ENCODE measurements at places on chromosomes 6 and 20.
A peak's percentile ranks its signal among the peaks of the same experiment; 100 is the strongest.

DNA sequence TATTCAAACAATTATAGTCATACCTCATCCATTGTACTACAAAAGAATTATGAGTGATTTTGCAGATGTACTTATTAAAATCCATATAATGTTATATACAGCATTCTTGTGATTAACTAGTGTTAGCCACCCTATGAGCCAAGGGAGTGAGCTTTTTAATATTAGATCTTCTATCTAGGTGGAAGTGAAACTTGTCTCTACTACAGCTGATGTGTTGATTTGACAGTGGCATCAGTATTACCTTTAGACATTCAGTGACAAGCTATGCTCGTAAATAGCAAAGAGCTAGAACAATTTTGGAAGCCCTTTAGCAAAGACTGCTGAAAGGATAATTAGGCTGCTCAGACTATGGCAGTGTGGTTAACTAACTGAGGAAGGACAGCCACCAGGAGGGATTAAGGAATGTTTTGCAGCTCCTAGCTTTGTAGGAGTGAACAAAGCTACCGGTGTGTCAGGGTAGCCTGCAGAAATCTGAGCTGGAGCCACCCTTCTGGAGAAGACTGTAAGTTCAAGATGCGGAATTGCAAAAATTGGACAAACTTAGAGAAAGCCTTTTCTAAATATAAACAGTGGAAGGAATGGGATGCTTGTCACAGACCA lies 73.7 kb downstream of the AFG1L start:
- no peak for DNase-seq

- DNase-seq = no peak
Measured at GRCh38 chr6:82862543-82862942, 203.1 kb downstream of the UBE3D start.

GRCh38 chr6:45966340-45966739 lies 49.3 kb downstream of the CLIC5 start:
- no peak for DNase-seq

GRCh38 chr20:8398263-8399051 lies 266.4 kb downstream of the PLCB1 start:
- no peak for DNase-seq

- peak; percentile 75 for DNase-seq
Measured at GRCh38 chr6:15496345-15497131, 166.3 kb downstream of the DTNBP1 start.

- DNase-seq = no peak
Measured at GRCh38 chr20:60091861-60092260, 133.6 kb downstream of the CDH26 start.

DNA sequence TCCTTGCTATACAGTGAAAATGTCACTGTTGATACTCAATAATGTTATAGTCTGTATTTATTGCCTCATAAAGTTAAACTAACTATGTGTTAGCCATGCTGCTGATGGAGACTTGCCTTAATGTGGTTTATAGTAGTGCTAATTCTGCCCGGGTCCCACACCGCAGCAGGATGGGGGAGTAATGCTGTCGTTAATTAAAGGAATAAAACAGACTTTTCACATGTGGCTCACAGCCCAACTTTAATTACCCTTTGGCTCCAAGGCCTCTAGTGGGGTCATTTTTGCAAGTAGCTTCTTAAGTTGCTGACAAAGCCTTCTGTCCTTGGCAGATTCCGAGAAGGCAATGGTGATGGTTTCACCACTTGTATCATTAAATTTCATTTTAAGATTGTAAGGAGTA lies 634.3 kb downstream of the TBC1D32 start:
- no peak for DNase-seq

DNA sequence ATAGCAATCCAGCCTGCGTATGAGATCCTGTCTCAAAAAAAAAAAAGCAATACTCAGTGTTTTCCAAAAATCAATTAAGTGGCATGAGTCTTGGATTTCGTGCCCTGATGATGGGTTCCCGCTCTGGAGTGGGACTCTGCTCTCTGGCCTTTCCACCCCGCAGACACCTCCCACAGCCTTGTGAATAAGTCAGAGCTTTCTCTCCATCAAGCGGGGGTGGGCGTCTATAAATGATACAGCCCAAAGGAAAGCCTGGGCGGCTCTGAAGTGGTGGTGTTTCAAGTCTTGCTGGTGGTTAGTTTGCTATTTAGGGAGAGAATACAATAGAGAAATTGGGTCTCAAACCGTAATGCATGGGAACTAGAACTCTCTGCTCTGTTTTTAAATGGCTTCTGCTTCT lies 52.5 kb upstream of the TAGAP start:
- no peak for DNase-seq

DNA sequence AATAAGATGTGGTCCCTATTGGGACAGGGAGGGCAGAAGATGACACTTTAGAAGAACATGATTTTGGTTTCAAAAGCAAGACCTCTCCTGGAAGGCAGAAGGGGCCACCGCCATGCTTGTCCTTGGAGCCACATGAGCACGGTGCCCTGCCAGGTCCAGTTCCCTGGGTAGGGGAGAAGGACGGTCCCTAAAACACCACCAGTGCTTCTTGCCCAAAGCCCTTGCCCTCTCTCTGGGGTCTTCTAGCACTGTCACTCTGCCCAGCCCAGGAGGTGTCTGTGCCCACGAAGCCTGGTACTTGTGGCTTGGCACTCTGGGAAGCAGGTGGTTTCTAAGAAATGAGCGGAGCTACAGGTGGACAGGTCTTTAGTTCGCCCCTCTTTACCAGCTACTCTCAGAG lies 46.0 kb downstream of the PLCG1 start:
- no peak for DNase-seq

DNA sequence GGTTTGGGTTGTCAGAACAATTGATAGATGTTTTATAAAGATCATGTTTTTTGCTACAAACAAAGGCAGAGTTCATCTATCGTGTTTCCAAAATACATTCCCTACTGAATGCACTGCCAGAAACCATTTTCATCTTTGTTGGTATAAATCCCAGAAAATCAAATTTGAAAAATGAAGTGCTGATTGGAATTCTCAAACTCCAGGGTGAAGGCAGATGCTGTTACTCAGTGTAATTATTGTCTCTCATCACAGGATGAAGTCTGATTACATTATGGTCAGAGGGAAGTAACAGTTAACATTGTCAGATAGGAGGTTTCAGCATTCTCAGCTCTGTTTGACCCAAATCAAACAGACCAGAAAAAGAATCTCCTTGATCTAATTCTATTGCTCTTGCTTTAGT lies 198.4 kb upstream of the KCNK16 start:
- DNase-seq = no peak

- DNase-seq = no peak
Measured at GRCh38 chr20:52589251-52589812, 382.8 kb upstream of the TSHZ2 start.

- DNase-seq = no peak
Measured at GRCh38 chr20:21981597-21982344, 276.3 kb downstream of the PAX1 start.

GRCh38 chr6:74638412-74638811 lies 567.4 kb downstream of the COL12A1 start:
- no peak for DNase-seq

DNA sequence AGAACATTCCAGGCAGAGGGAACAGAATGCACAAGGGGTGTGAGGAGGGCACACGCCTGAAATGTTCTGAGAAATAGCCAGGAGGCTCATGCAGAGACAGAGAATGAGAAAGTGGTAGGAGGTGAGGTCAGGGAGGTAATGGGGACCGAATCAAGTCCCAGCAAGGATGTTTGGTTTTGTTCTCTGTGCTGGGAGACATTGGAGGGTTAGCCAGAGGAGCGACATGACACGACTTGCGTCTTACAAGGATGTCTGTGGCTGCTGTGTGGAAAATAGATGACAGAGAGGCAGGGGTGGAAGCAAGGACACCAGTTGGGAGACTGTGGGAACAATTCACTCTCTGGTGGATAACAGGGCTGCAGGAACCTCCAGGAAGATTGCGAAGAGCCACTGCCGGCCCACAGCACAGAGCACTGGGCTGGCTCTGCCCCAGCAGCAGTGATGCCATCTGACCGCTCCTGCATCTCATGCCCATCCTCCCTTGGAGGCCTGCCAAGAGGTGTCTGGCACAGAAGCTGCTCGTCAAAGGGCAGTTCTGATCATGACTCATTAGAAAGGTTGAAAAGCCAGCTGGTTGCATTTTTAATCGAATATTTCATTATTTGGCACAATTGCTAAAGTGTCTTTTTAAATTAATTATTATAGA lies 57.7 kb upstream of the CD83 start:
- no peak for DNase-seq

DNA sequence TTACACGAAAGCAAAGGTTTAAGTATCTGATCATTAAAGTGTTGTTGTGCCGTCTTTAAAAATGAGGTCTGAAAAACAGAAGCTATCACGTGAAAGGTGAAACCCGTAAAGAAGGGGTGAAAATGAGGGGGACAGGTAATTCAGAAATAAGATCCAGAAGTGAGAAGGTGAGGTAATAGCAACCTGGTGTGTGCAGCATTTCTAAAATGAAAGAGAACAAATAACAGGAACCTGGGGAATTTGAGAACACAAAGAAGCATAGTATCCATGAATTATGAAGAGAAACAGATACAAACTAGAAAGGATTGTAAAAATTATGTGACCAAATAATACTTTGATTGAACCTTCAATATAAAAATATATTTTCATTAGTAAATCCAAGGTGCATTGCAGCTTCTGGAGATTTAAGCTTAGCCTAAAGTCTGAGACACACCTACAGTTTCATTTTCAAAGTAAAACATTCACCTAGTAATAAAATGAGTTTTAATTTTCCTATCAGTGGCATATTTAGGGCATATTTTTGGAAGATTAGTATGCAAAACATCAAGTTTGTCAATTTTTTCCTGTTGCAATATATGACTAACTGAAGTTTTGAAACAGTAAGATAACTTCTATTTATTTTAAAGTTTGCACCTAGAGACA lies 1.4 kb downstream of the HEY2 start:
- no peak for DNase-seq

- no peak for DNase-seq
Measured at GRCh38 chr6:20354366-20354765, 47.3 kb upstream of the E2F3 start.

DNA sequence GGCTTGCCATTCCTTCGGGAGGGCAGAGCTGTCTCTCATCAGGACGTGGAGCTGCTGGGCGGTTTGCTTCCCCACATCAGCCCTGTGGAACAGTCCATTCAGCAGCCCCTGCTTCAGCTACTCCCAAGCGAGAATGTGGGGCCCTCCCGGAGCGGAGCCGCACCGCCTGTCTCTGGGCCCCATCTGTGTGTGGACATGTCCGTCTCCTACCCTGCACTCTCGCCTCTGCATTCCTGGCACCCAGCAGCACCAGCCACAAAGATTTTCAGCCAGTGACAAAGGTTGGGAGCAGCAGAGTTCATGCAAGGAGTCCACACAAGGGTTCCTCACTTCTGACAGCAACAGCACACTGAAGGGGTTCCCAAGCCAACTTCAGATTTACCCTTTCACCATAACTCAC lies 29.0 kb upstream of the SLC22A1 start:
- no peak for DNase-seq

GRCh38 chr6:107458672-107459282 lies 587 bp downstream of the PDSS2 start:
- DNase-seq = no peak

DNA sequence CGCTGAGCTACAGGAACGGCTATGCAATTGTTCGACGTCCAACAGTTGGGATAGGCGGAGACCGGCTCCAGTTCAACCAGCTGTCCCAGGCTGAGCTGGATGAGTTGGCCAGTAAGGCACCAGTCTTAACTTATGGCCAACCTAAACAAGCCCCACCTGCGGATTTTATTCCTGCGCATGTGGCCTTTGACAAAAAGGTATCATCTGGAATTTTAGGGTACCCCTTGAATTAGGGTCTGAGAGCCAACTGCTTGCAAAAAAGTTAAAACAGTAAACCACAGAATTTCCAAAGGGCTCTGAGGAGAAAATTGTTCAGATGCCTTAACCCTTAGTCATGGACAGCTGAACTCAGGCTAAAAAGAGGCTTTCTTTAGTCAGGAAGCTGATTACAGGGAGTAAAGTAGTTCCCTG lies 3.8 kb downstream of the EFHC1 start:
- no peak for DNase-seq

DNA sequence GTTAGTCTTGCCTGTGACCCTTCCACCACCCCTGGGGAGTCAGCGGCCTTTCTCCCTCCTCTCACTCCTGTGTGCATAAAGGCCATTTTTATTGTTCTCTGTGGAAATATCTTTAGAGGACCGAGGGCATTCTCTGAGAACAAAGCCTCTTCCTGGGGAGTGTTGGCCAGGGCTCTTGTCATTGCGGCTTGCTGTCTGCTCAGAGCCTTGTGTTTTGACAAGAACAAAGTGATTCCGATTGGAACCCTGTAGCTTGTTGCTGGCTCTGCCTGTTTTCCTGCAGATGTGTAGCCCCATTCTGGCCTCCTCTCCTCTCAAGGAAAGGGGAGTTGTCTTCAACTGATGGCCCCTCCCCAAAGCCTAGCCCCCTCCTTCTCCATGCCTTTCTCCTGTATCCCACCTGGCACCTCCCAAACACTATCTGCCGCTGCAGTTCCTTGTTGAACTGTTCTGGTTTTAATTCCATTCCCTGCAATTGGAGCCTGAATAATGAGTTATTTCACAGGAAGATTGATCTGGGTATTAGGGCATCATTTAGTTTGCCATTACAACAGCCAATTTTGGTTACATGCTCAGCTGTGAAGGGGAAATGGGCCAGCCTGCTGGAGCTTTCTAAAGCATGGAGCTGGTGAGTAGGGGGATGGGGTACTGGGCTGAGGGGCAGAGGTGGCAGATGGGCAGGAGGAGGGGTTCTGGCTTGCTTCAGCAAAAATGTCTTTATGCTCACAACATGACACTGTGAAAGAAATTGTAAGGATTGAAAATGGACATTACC lies 252.5 kb downstream of the LRFN2 start:
- DNase-seq = no peak

DNA sequence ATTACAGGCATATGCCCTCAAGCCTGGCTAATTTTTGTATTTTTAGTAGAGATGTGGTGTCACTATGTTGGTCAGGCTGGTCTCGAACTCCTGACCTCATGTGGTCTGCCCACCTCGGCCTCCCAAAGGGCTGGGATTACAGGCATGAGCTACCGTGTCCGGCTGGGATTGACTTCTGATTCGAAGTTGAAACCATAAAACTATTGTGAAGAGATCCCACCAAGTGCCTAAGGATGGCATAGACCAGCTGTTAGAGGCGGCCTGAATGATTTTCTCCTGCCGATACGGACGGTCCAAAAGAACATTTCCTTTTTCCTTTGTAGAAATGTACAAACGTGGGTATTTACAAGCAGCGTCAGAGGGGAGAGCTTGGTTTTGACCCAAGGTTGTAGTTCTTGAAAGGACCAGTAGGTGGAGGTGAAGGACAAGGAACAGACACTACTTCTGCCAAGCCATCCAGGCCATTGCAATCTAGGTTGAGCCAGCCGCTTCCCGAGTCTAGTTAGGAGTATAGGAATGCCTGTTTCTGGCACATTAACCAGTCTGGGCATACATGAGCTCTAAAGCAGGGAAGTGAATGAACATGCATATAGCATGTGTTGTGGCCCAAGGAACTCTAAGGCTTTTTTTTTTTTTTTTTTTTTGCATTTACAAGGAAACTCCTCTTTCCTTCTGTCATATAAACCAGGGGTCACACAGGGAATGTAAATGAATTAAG lies 29.0 kb downstream of the MOCS3 start:
- peak; percentile 71 for DNase-seq

DNA sequence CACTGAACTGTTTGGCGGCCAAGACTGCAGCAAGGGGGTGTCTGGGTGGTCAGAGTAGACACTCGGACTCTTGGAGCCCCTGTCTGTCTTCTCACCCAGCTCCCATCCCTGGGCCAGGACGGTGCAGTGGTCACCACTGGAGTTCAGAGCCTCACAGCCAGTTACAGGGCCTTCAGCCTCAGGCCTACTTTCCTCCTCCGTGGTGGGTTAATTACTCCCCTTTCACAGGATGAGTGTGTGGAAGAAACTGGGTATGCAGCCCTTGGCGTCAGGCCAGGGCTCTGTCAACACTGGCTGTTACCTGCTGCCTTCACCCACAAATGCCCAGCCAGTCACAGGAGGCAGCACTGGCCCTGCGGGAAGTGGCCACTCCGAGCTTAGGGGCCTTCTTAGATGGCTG lies 1.8 kb upstream of the YTHDF1 start:
- no peak for DNase-seq

All from suprapubic skin (tissue), 4 donors.